ACHN (cell line): ENCODE measurements at places on chromosomes 16 and 17.

GRCh38 chr17:73613271-73614233 lies 30.7 kb downstream of the SDK2 start:
- DNase-seq, result no peak

DNA sequence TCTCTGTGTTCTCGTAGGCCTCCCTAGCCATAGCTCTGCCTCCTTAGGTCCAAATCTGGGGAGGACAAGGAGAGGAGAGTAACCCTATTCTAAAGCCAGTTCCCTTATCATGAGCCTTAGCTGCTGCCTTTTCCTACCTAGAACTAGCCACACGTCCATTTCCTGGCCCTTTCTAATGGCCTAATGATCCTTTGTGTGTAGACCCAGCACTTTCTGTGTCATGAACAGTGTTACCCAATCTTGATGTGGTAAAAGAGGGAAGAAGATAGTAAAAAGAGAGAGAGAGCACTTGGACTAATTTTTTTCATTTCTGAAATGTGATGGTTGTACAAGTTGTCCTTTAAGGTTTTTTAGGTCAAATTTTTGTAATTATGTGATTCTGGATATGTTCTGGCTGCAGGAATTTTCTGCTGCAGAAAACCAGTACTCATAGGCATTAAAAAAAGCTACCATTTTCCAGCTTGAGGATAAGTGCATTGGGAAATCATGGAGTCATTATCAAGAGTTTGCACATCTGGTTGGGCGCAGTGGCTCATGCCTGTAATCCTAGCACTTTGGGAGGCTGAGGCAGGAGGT lies 18.2 kb downstream of the CASC3 start:
- DNase-seq, result no peak

GRCh38 chr16:27781981-27782880 lies 232.3 kb downstream of the KATNIP start:
- no peak for DNase-seq

GRCh38 chr17:2181897-2182448 lies 121.6 kb downstream of the SMG6 start:
- no peak for DNase-seq
